ENCODE measurements at places on chromosomes 13 and 19.

- H3K4me1 ChIP-seq = peaks cover 80% of the 10 kb centered on the region
- no peak overlapping the region for H3K27ac ChIP-seq
- DNase-seq = no peak
- peak overlapping the region; percentile 56 for H3K4me3 ChIP-seq
These were observed 28.9 kb downstream of the PPP1R37 start for GRCh38 chr19:45121827-45122345.

DNA sequence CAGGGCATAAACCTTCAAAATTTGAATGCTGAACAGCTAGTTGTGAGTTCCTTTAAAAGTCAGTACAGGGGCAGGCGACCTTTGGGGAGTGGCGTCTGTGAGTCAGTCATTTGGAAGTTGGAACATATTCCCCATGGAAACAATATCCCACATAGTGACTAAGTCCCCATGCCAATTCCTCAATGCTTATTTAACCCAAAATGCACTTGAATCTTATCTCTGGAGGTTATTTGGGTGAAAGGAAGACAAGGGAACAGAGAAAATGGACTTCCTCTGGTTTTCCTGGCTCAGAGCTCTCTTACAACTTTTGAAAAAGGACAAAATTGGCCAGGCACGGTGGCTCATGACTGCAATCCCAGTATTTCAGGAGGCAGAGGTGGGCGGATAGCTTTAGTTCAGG lies 479.2 kb upstream of the NBEA start:
- no peak overlapping the region for H3K27ac ChIP-seq
- no peaks in the 10 kb centered on the region for H3K36me3 ChIP-seq
- H3K4me3 ChIP-seq = no peak overlapping the region
- H3K4me1 ChIP-seq = no peaks in the 10 kb centered on the region
- no peak for DNase-seq

GRCh38 chr13:104975272-104975671 lies 1560.2 kb downstream of the EFNB2 start:
- no peak for DNase-seq
- peaks cover 11% of the 10 kb centered on the region for H3K4me1 ChIP-seq
- H3K4me3 ChIP-seq = no peak overlapping the region
- no peaks in the 10 kb centered on the region for H3K36me3 ChIP-seq
- no peak overlapping the region for H3K27ac ChIP-seq
- H3K27me3 ChIP-seq = no peaks in the 10 kb centered on the region

GRCh38 chr13:71856548-71857043 lies 10.4 kb downstream of the DACH1 start:
- DNase-seq = no peak
- no peaks in the 10 kb centered on the region for H3K36me3 ChIP-seq
- peaks cover 1% of the 10 kb centered on the region for H3K27me3 ChIP-seq
- no peaks in the 10 kb centered on the region for H3K4me1 ChIP-seq

DNA sequence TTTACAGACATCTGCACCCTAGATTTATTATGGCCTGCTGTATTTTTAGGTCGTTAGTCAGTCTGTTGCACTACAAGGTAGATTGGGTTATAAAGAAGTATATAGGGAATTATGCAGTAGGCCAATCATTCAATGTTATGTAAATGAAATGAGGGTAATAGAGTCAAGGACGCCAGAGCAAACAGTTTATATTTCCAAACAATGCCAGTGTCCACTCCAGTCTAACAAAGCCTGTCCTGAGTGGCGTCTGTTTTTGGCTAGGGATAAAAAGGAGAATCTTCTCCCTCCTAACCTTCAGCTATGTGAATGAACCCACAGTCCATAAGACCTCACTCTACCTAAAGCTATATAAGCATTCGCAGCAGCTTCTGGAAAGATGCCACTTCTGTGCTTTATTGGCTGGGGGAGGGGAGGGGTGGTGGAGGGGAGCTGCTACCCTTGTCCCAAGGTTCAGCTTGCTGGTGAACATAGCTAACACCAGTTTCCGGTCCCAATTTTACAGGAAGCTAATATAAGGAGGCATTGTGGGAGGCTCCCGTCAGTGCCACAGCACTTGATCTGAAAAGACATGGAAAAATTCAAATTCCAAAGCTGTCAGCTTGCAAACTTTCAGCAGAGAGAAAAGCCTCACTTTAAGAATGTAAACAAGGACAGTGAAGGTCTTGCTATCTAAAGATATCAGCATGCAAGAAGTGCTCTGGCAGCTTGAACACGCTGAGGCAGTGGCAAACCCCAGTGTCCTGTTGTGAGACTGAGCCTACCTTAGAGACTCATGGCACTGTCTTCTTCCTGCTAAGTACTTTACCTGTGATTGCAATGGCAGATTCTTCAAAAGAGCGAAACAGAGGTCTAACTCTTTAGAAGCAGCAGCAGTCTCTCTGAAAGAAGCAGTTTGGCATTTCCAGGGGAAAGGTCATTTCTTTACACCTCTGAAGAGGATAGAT lies 369.9 kb downstream of the PCDH9 start:
- no peaks in the 10 kb centered on the region for H3K27me3 ChIP-seq
- H3K4me3 ChIP-seq = no peak overlapping the region

DNA sequence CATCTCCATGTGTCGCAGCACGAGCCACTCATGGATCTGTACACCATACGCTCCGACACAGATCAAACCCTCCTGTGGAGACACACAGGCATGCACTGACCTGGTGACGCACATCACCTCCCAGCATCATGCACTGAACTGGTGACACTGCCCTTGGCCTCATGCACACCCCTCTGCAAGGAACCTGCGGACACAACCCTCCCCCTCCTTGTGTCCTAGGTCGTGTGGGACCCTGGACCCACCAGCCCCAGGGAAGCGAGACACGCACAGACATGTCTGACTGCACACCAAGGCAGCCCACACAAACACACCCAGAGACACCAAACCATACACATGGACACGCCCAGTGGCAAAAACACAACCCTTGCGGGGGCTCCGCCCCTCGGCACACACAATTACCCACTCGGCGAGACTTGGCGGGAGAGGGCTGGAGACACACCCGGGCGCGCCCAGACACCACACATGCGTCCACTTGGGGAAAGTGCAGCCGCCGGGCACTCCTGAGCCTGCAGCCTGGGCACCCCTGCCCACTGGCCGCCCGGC lies 2.0 kb upstream of the KCNN4 start:
- peak; percentile 33 for DNase-seq
- peak overlapping the region; percentile 96 for H3K4me3 ChIP-seq
- H3K4me1 ChIP-seq = peaks cover 42% of the 10 kb centered on the region
- peaks cover 14% of the 10 kb centered on the region for H3K27me3 ChIP-seq
- H3K27ac ChIP-seq = peak overlapping the region; percentile 97
- no peaks in the 10 kb centered on the region for H3K36me3 ChIP-seq

DNA sequence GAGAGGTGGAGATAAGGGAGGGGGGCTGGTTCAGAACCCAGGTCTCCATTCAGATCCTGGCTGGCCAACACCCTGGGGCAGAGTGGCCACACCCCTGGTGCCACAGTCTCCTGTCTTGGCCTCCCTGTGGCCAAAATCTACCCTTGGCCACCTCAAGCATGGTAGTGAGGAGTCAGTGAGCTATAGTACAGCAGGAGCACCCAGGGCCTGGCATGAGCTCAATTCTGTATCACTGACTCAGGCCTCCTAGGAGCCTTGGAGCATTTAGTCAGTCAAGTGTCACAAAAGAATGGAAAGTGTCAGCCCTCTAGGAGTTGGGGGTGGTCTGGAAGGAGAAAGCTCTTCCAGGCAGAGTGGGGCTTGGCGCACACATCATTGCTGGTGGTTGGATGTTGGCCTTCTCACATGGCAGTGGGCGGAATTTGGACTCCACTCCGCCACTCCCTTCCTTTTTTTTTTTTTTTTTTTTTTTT lies 6.6 kb upstream of the CD79A start:
- H3K27ac ChIP-seq = peak overlapping the region; percentile 79
- H3K27me3 ChIP-seq = no peaks in the 10 kb centered on the region

- H3K4me3 ChIP-seq = no peak overlapping the region
- no peak for DNase-seq
- no peaks in the 10 kb centered on the region for H3K36me3 ChIP-seq
These were observed 1253.1 kb upstream of the MIR17HG start for GRCh38 chr13:90094357-90094756.

- no peak overlapping the region for H3K27ac ChIP-seq
- H3K4me3 ChIP-seq = no peak overlapping the region
- H3K4me1 ChIP-seq = peaks cover 3% of the 10 kb centered on the region
- DNase-seq = no peak
These were observed 6.5 kb upstream of the EIF3G start for GRCh38 chr19:10126213-10126639.

DNA sequence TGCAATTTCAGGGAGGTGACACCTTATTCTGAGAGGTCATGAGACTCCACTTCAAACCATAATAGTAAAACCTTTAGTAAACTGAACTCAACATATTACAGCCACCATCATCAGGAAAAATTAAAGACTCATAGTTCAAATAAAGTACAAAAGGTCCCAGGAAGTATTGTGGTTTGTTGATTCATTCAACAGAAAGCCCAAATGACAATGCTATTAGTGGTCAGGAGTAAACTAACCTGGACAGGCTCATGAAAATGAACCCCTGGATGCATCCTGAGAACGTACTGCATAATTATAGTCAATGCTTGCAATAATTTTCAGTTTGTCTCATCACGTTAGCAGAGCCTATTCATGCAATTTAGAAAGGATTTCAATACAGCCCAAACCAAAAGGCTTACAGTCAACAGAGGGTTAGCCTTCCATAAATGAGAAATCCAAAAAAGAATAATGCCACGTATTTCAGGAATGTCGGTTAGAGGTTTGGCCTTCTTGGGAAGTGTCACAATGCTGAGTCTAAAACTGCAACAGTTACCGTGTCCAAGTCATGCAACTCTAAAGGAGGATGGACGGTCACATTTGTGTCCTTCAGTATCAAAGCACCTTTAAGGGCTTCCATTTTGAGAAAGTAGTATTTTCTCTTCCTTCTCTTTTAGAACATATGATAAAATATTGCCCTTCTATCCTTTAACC lies 280.8 kb downstream of the ABCC4 start:
- no peak for DNase-seq
- H3K4me1 ChIP-seq = no peaks in the 10 kb centered on the region
- no peaks in the 10 kb centered on the region for H3K27me3 ChIP-seq
- H3K4me3 ChIP-seq = no peak overlapping the region

DNA sequence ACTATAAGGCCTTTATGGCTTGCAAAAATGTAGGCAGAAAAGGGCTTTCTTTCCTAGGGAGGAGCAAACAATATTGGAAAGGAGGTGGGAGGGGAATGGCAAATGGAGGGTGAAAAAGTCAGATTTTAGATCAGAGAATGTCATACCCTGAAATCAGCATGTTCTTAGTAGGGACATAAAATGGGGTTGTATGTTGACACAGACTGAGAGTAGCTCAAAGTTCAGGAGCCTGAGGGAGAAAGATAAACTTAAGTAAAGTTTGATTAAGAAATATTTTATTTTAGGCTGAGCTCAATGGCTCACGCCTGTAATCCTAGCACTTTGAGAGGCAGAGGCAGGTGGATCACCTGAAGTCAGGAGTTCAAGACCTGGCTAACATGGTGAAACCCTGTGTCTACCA lies 83.8 kb downstream of the ZNF737 start:
- H3K27me3 ChIP-seq = no peaks in the 10 kb centered on the region
- no peak overlapping the region for H3K27ac ChIP-seq
- H3K4me3 ChIP-seq = no peak overlapping the region
- peaks cover 4% of the 10 kb centered on the region for H3K4me1 ChIP-seq
- DNase-seq = no peak

DNA sequence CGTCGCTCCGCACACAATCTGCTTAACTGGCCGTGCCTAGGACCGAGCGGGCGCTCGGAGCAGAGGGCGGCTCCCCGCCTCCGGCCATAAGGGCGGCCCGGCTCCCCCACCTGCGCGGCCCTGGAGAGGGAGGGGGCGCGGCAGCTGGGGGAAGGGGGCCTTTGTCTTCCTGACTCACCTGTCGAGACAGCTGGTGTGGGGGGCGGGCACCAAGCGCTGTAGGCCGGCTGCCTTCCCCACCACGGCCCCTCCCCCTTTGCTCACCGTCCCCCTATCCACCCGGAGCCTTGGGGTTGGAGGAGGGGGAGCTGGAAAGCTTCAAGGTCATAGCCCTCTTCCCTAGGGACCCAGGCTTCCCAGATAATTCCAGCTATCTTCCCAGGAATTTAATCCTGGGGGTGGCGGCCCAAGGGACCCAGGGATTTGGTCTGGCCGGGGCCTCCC lies 1.2 kb downstream of the VASP start:
- H3K4me1 ChIP-seq = peaks cover 16% of the 10 kb centered on the region
- peak overlapping the region; percentile 94 for H3K27ac ChIP-seq
- H3K27me3 ChIP-seq = no peaks in the 10 kb centered on the region
- H3K36me3 ChIP-seq = no peaks in the 10 kb centered on the region
- H3K4me3 ChIP-seq = peak overlapping the region; percentile 91

- peaks cover 14% of the 10 kb centered on the region for H3K36me3 ChIP-seq
- peak overlapping the region; percentile 26 for H3K4me3 ChIP-seq
- peaks cover 45% of the 10 kb centered on the region for H3K27me3 ChIP-seq
- H3K4me1 ChIP-seq = peaks cover 10% of the 10 kb centered on the region
- DNase-seq = no peak
These were observed 30.3 kb upstream of the CEACAM4 start for GRCh38 chr19:41657157-41657556.

- H3K36me3 ChIP-seq = peaks cover 2% of the 10 kb centered on the region
- peaks cover 33% of the 10 kb centered on the region for H3K27me3 ChIP-seq
- DNase-seq = peak; percentile 9
- no peak overlapping the region for H3K27ac ChIP-seq
These were observed 3.9 kb upstream of the PCDH17 start for GRCh38 chr13:57627663-57628062.

DNA sequence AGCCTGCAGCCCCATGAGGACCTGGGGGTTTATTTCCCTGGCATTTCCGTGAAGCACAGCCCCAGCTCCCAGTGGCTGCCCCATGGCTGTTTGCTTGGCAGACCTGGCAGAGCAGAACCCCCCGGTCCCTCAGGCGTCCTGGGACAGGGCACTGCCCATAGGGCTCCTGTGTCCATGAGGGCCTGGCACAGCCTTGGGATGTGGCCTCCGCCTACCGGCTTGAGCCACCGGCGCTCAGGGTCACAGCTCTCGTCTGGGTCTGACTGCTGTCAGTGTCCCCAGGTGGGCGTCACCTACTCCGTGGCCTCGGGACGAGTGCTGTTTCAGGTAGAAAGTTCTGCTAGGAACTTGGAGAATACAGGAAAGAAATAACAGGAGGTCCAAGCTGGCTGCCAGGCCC lies 52.8 kb downstream of the MYO9B start:
- H3K27me3 ChIP-seq = no peaks in the 10 kb centered on the region
- H3K4me1 ChIP-seq = peaks cover 15% of the 10 kb centered on the region
- no peak overlapping the region for H3K4me3 ChIP-seq
- H3K36me3 ChIP-seq = no peaks in the 10 kb centered on the region

DNA sequence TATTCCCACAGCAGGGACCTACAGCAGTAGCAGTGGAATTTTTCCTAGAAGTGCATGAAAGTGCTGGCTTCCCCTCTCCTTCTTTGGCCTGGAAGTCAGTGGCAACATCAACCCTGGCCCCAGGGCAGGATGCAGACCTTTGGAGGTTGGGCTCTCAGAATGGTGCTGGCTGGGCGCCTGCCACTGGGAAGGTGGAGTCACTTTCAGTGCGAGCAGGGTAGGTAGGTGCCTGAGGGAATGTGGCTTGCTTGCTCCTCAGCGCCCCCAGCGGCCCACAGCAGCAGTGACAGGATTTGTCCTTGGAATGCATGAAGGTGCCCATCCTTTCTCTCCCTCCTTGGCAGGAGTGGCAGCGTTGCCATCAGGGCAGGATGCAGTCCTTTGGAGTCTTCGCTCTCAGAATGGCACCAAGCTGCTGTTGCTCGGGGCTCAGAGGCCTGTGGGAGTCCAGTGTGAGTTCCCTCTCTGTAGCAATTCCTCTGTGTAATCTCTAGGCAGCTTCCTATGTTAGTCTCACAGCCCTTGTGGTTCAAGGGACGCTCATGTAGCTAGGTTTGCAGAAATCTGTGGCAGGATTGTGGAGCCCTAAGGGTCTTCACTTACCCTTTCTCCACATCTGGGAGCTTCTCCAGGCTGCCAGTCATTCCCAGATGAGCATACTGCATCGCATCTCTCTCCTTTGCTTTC lies 354.4 kb upstream of the DACH1 start:
- no peaks in the 10 kb centered on the region for H3K27me3 ChIP-seq
- no peak for DNase-seq
- no peaks in the 10 kb centered on the region for H3K36me3 ChIP-seq
- H3K27ac ChIP-seq = no peak overlapping the region

Data from naive thymus-derived CD8-positive, alpha-beta T cell (primary cell).